ENCODE measurements at places on chromosomes 16 and 17.
A peak's percentile ranks its signal among the peaks of the same experiment; 100 is the strongest.

DNA sequence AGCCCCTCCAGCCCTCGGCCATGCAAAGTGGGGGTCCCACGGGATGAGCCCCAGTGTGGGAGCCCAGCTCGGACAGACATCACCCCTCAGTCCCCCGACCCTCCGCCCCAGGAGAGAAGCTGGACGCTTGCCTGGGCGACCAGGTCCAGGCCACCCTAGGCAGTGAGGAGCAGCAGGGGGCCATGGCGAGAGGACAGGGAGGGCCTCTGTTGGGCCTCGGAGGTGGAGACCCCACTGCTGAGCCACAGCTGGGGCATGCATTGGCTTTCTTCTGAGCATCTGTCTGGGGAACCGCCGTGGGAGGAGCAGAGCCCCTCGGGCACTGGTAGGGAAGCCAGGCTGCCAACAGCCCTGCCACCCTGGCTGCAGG, 13.0 kb downstream of the ACTG1 start:
- DNase-seq: no peak

GRCh38 chr16:87963400-87963799, 12.2 kb downstream of the BANP start:
- no peak for DNase-seq

DNA sequence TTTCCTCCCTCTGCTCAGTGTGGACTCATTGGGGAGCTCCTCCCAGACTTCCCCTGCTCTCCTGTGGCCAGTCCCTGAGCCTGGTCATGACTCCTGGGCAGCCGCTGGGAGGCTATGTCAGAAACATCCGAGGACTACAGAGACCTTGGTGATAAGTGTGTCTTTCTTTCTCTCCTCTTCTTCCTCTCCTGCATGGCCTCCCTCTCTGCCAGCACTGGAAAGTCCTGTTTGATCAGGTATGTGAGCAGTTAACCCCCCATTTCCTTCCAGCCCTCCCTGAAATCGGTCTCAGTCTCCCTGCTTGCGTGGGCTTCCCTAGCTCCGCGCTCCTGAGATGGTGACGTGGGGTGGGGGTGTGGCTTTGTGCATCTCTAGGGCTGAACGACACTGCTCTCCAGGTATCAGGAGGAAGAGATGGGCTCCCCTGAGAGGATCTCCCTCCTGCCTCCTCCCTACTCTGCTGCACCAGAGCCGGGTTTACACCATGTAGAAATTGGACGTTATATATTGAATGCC, 2.1 kb downstream of the RHBDL3 start:
- DNase-seq: peak; percentile 80

DNA sequence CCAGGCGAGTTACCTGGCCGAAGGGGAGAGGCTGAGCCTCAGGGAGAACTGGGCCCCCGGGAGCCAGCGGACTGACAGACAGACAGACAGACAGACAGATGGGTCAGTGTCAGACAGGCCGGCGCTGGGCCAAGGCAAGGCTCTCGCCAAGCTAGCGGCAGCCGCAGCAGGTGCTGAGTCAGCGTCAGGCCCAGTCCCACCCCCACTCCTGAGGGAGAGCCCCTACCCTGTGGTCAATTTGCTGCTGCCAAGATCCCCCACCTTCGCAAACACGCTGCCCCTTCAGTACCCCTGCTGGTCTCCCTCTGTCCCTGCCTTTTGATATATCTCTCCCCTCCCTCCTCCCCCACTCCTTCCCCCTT, 1.5 kb downstream of the FGF11 start:
- DNase-seq: peak; percentile 89

DNA sequence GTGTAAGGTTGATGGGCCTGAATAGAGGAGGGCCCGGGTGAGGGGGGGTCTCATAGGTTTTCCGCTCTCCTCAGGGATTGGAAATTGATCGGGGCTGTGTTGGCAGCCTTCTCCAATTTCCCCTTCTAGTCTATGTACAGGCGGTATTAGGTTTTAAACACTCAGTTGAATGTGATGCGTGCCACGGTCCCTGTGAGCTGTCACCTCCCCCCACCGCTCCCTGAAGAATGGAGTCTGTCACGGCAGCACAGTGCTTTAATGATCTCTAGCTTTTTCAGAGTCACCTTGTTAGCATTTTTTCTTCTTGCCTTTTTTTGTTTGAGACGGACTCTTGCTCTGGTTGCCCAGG, 800 bp downstream of the COX4I1 start:
- no peak for DNase-seq

- DNase-seq: no peak
Measured at GRCh38 chr16:21150375-21151001, at the start of gene DNAH3. Gene DNAH3, minus strand, starts transcription at chr16:21150846. Its CDS starts 527 bp downstream, at chr16:21150319.

- no peak for DNase-seq
Measured at GRCh38 chr17:74637265-74637664, 13.7 kb upstream of the CD300E start.

DNA sequence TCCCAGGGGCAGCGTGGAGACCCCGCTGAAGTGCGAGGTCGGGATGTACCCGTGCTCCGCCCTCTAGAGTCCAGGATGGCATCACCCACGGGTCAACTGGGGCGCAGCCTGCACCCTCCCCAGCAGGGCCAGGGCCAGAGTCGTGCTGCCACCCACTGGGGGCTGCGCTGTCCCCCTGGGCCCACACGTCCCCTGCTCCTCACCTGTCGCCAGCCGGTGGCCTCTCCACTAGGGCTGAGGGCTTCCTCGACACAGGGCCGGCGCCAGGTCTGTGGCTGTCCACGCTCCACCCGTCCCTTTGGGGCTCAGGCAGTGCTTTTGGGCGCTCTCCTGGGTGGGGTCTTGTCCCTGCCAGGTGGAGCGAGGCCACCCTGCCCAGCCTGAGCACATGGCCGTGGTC, 11.6 kb upstream of the PRR35 start:
- no peak for DNase-seq

DNA sequence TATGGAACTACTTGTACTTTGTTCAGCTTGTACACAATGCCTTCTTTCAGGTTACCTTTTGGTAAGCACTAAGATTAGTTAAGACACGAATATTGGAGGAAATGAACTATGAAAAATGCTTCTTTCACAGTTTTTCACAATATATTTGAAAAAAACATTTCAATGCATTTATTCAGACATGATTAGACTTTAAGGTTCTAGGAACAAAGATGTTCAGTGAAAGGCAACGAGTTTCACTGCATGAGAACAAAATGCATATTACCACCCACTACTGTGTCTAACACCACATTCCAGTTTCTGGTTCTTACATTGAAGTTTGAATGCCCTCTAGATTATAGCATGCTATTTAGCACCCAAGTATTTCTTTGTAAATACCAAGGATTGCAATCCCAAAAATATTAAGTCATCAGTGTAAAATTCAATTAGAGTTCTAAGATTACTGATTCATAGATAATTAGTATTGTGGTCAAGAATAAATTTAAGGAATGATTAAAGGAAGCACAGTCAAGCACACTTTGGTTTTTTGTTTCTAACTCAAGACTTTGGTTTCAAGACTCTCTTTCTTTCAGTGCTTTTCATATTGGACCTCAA, 261.7 kb downstream of the CEP112 start:
- no peak for DNase-seq

GRCh38 chr17:68351395-68351794, 60.1 kb downstream of the ARSG start:
- no peak for DNase-seq

GRCh38 chr17:27471321-27472269, 15.3 kb downstream of the KSR1 start:
- no peak for DNase-seq

GRCh38 chr16:79510879-79511278, 89.7 kb downstream of the MAF start:
- no peak for DNase-seq

GRCh38 chr17:63916566-63917185, 2.0 kb downstream of the GH1 start:
- DNase-seq: no peak

- DNase-seq: no peak
Measured at GRCh38 chr17:14827396-14827919, 437.7 kb downstream of the PMP22 start.

GRCh38 chr16:50614955-50615724, 66.0 kb downstream of the SNX20 start:
- no peak for DNase-seq

DNA sequence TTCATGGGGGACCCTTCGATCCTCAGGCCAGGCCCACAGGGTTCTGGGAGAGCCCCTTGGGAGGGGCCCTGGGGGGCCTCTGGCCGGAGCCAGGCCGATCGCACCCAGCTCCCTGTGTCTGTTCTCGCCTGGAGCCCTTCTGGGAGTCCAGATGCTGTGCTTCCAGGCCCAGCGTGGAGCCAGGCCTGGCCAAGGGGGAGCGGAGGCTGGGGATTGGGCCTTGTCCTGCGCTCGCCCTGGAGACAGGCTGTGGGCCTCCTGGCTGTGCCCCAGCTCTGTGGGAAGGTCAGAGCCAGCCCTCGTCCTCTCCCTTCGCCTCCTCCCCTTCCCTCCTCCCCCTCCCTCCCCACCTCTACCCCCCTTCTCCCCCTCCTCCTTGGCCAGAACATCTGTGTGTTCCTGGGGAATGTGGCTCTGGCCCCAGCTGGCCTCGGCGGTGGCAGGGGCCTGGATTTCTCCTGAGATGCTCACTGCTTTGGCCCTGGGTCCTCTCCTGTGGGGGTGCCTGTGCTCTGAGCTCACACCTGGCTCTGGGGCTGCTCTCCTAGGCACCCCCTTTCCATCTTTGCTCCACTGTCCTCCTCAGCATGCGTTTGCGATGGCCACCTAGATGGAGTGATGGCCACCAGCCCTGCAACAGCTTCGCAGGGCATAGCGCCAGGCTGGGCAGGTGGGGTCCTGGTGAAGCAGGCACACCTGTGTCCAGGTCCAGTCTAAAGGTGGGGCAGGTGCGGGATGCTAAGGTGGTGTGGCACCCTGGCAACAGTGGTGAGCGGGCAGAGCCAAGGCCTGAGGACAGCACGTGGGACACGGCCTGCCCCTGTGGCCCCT, 90.6 kb upstream of the CIBAR2 start:
- peak; percentile 90 for DNase-seq

DNA sequence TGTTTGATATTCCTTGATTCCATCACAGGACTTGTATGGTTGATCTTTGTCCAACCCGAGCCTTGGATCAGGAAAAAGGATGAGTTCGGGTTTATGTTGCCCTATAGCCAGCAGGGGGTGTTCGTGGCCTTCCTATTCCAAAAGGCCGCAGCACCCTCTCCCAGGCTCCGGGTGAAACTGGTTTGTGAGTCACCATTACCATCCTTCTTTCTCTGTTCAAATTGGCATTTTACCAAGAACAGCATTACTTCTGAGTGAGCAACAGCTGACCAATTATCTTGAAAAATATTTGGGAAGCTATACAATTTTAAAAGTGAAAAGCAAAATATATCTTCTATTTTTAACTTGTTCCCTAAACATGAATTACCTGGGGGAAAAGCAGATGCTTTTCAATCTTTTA, 24.3 kb upstream of the KRT20 start:
- peak; percentile 82 for DNase-seq

- no peak for DNase-seq
Measured at GRCh38 chr17:9874722-9875121, 30.3 kb downstream of the RCVRN start.

DNA sequence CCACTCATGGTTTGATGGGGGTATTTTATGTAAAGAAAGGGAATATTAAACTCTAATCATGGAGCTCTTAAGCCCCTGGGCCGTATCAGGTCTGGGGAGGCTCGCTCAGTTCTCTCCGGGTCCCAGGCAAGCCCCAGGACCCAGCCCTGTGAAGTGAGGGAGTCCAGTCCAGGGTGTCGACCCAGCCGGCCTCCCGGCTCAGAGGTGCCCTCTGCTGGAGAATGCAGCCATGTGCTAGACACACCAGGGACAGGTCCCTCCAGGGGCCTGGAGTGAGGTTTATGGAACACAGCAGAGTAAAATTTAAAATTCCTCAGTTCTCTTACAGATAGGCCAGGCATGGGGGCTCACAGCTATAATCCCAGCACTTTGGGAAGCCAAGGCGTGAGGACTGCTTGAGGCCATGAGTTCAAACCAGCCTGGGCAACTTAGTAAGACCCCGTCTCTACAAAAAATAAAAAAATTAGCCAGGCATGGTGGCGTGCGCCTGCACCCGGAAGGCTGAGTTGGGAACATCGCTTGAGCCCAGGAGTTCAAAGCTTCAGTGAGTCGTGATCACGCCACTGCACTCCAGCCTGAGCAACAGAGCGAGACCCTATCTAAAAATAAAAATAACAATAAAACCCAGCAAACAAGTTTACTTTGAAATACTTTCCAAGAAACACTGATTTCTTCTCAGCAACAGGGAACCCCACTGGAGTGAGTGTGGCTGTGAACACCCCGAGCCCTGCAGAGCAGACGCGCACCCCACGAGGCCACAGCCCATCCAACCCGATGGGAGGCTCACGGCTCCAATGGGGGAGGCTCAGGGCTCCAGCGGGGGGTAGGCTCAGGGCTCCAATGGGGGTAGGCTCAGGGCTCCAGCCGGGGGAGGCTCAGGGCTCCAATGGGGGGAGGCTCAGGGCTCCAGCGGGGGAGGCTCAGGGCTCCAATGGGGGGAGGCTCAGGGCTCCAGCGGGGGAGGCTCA, 72.2 kb downstream of the ZNF778 start:
- DNase-seq: peak; percentile 80

GRCh38 chr17:3946711-3947235, 17.5 kb downstream of the ATP2A3 start:
- DNase-seq: peak; percentile 43

- DNase-seq: no peak
Measured at GRCh38 chr16:85466304-85466700, 146.8 kb upstream of the GSE1 start.

DNA sequence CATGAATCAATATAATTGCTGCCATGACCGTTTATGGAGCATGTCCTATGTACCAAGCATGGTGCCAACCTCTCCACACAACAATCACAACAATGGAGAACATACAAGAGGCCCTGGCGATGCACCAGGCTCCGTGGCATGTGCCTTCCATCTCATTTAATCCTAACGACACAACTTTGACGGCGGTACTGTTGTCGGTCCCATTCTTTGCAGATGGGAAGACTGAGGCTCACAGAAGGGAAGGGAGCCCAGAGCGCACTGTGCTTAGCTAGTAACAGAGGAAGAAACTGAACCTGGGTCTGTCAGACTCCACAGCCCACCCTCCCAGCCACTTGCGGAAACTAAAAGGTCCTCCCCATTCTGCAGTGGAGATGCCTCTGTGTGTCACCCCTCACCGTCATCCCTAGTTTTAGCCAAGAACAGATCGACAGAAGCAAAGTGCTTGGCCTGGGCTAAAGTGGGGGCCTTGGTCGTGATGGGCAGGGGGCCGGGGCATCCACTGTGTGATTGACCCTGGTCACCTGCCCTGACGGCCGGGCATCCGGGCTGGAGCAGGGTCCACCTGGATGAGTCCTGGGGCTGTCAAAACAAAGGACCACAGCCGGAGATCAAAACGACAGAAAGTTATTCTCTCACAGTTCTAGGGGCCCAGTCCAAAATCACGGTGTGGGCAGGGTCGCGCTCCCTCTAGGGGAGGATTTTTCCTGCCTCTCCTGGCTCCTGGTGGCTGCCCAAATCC, 183.9 kb downstream of the C16orf95 start:
- DNase-seq: no peak
